Activated CD4-positive, alpha-beta T cell treated with anti-CD3 and anti-CD28 coated beads for 4 hours (primary cell): ENCODE measurements at places on chromosomes 13 and 19.

DNA sequence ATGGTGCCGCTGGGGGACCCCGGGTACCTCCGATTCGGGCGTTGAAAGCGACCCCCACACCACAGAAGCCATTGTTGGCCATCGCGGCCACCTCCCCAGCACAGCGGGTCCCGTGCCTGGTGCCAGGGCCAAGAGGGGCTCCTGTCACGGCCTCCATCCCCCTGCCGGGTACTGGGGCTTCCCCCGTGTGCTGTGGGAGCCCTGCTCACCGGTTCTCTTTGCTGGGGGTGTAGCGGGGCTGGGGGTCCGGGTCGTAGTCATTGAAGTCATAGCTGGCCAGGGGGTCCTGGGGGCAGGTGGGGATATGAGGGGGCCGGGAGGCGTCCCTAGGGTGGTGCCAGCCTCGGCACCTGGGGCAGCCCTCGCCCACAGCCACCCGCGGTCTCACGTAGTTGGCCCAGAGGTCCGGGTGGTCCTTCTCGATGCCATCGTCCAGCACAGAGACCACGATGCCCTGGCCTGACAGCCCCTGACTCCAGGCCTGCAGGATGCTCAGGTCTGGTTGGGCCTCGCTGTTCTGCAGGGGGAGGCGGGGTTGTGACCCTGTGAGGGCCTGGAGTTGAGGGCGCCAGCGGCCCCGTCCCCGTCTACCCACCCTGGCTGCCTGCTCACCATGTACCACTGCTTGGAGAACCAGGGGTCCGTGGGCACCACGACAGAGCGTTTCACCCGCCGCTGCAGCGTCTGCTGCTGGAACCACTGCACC is 2.4 kb downstream of the PCSK4 start:
- DNase-seq = no peak

GRCh38 chr19:48624791-48625723 is 5.8 kb downstream of the SPHK2 start:
- DNase-seq = no peak

- no peak for DNase-seq
Measured at GRCh38 chr13:60075850-60076249, 87.9 kb downstream of the DIAPH3 start.

DNA sequence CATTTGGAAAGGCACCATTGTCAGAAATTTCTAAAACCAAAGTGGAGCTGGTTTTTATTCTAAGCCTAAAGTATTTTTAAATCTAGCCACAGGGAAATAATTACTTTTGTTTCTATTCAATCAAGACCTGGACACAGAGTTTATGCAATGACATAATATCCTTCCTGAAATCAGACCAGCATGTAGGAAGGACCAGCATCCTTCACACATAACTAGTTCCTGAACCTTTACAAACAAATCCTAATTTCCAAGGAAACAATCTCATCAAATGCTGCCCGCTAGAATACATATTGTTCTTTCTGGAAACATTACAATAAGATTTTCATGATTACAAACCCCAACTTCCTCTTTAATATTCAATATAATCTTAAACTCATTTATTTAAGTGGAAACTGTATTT is 1.5 kb downstream of the STARD13 start:
- DNase-seq = no peak

DNA sequence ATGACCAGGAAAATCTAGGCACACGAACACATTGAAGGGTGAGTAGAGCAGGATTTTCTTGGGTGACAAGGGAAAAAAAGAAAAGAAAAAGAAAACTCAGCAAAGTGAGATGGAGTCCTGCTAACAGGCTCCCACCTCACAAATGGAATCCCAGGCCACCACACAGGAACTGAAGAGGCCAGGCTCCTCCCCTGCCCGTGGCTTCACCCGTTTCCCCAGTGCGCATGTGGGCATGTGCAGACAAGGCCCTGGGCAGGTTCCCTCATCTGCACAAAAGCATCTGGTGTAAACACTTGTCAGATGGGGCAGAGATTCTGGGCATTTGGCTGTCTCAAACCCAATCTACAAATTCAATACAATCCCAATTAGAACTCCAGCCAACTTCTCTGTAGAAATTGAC is 24.5 kb downstream of the CFAP97D2 start:
- peak; percentile 26 for DNase-seq

DNA sequence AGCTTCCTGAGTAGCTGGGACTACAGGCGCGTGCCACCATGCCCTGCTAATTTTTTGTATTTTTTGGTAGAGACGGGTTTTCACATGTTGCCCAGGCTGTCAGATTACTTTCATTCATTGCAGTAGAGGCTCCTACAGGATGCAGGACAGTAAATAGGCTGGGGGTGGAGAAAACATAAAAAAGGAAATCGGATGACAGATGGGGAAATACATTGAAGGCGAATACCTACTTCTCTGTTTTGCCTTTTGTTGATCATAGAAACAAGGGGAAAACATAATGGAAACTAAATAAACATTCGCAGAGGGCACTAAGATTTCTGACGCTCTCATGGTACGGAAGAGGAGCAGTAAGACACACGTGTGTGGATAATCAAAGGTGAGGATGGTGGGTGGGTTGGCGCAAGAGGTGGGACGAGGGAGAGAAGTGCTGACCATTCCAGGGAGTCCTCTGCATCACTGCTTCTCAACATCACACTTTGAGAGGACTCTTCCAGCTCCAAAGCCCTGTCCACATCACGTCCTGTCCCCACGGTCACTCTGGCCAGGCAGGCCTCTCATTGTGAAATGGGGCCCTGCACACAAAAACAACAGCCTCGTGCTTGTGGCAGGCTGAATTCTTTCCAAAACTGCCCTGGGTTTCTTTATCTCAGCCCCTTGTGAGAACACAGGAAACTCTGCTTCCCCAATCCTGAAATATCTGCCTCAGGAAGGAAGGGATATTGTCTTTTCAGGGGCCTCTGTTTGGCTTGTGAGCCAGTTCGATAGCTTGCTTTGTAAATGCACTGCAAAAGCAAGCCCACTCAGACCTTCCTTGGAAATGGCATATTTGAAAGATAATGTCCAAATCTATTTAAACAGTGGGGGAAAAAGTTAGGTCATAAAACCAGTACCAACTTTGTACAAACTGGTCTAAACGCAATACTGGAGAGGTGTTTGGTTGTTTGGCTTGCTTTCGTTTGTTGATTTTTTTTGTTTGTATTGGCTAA is 188.5 kb downstream of the FOXO1 start:
- no peak for DNase-seq

- no peak for DNase-seq
Measured at GRCh38 chr13:48318821-48319511, 15.4 kb downstream of the RB1 start.

GRCh38 chr19:42303101-42303464 is 659 bp upstream of the PAFAH1B3 start:
- DNase-seq = no peak

DNA sequence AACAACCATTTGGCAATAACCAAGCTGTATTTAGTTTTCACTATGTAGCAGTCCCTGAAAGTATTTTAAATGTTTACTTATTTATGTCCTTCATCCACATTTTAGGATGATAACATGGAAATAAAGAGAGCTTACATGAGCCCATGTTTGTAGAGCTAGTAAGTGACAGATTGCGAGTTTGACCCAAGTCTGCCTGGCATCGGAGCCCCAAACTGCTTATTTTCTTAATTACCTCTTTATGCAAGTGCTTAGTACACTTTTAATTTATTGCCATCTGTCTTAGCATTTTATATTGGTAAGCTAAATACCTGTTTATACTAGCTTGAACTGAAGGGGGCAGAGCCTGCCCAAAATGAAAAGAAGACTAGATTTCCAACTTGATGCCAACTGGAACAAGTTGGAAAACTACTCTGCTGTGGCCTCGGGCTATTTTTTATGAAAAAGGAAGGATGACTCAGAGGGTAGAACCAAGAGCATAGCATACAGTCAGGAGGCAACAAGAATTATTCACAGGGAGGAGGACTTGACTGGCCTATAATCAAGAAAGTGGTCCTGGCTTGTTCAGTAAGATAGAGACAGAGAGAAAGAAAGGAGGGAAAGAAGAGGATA is 150.2 kb downstream of the NDFIP2 start:
- DNase-seq = no peak

- DNase-seq = no peak
Measured at GRCh38 chr19:33785795-33786194, 10.9 kb upstream of the KCTD15 start.

- DNase-seq = no peak
Measured at GRCh38 chr19:38496603-38497487, 63.4 kb downstream of the RYR1 start.
